Kidney epithelial cell (primary cell): ENCODE measurements at places on chromosomes 6 and 20.

GRCh38 chr6:25874118-25874517, at the start of gene SLC17A3:
SLC17A3 (minus strand) TSS chr6:25874243; CDS start chr6:25868387, 5,856 bp downstream.
- no peak for DNase-seq

- DNase-seq = no peak
Observed at GRCh38 chr6:69584913-69585729, 211.7 kb downstream of the LMBRD1 start.

- no peak for DNase-seq
Observed at GRCh38 chr6:168536665-168537539, 95.9 kb downstream of the SMOC2 start.

DNA sequence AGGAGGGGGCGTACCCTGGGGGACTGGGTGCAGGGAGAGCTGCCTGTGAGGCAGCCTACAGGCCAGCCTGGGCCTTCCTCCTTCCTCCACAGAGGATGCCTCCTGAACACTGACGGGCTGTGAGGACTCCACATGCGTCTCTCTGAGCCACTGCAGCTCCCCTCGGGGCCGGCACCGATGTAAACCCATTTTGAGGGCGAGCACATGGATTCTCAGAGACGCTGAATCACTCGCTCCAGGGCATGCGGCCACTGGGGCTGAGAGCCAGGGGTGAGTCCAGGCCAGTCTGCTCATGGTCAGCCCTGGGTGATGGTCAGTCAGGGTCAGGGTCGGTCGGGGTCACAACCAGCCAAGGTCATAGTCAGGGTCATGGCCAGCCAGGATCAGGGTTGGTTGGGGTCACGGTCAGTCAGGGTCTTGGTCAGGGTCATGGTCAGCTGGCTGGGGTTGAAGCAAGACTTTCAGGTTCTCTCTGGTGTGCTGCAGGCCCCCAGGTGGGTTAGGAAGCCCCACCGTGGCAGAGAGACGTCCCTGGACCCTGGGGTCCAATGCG, 14.7 kb upstream of the RBBP8NL start:
- no peak for DNase-seq

DNA sequence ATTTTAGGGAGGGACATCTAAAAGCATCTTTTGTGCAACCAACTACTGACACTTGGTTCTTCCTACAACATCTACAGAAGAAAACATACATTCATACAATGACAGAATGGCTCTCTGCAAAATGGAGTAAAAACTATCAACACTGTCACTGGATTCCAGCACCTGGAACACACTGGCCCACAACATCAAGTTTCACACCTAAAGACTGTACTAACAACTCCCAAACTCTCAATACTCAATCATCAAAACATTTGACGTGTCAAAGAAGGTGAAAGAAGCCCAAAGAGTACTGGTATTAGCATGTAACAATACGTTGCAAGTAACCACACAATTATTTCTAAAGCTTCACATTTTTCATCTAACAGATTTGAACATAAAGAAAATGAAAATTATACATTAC, 2.1 kb downstream of the CPNE1 start:
- DNase-seq = no peak
